Endothelial cell of umbilical vein (primary cell): ENCODE measurements at places on chromosomes 16 and 17.
A peak's percentile ranks its signal among the peaks of the same experiment; 100 is the strongest.

GRCh38 chr17:76670718-76671122 is 27.2 kb upstream of the ST6GALNAC1 start:
- DNase-seq = no peak

- peak; percentile 75 for DNase-seq
Measured at GRCh38 chr17:9259419-9259818, 238.1 kb downstream of the NTN1 start.

DNA sequence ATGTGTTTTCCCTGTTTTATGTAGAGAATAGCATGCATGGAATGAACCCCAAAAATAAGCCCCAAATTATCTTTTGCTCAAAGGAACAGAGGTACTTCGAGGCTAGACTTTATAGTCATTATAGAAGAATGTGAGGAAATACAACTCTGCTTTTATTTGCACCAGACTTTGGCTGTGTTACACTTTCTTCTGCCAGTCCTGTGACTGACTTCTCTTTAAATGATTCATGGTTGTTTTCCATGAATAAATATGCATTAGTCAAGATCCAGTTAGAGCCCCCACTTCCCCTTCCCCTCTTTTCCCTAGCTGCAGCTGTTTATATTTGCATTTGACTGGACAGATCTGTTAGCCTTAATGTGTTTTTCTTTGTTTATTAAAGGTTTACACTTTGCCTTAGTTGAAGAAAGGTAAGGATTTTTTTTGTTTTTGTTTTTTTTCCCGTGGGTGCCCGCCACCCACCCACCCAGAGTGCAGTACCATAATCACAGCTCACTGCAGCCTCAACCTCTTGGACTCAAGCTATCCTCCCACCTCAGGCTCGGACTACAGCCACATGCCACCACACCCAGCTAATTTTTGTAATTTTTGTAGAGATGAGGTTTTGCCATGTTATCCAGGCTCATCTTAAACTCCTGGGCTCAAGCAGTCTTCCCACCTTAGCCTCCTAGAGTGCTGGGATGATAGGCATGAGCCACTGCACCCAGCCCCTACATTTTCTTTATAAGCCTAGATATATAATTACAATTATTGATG is 152.6 kb downstream of the CYB561 start:
- DNase-seq = peak; percentile 93

DNA sequence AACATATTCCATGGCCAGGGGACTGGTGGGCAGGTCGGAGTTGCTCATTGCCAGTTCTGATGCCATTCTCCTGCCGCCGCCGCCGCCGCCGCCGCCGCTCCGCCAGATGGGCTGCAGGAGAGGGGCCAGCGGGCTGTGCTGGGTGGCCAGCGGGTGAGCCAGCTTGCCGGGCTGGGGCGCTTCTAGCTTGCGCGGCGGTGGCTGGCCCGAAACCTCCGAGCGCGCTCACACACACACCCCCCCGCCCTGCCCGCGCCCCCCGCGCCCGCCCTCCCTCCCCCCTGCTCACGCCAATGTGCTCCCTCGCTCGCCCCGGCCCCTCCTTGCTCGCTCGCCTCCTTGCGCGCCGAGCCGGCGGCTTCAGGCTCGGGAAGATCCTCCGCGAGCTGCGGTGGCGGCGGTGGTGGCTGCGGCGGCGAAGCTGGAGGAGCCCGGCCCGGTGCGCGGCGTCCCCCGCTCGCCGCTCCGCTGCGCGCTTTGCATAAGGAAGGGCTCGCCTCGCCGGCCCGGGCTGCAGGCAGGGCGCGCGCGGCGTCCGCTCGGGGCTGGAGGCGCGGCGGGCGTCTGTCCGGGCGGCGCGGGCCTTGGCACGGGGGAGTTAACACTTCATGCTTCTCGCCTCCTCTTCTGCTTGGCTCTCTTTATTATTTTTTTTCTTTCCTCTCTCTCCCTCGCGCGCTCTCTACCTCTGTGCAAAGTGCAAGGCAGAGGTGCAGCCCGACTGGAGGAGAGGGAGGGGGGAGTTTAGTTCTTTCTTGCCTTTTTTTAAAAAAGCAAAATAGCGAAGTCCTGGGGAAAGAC is 500 bp downstream of the MAF start:
- no peak for DNase-seq

DNA sequence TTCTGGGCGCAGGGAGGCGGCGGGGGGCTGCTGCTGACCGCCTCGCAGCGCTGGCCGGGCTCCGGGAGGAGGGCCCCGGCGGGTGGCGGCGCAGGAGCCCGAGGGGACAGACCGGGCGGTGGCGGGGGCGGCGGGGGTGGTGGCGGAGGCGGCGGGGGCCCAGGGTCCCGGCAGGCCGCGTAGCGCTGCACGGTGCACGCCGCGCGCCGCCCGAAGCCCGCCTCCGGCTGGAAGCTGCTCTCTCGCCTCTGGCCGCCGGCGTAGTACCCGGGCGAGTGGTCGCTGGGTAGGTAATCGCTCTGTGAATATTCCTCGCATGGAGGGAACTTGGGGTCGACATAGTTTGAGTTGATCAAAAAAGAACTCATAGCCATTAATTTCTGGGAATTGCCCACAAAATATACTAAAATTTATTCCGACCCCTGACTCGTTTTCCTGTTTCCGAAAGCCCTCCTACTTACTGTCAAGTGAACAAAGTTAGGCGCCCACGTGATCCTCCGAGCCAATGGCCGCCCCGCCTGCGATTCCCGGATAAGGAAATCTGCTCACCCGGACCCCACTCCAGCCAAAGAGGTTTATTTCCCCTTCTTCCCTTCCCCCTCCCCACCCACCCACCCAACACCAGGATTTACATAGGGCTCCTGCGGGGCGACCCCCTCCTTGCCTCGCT is at the start of gene HOXB4:
HOXB4 (minus strand) TSS at position 405 of the 670 bp plus-strand sequence; CDS start at position 374, 31 bp downstream.
- DNase-seq = peak; percentile 90

DNA sequence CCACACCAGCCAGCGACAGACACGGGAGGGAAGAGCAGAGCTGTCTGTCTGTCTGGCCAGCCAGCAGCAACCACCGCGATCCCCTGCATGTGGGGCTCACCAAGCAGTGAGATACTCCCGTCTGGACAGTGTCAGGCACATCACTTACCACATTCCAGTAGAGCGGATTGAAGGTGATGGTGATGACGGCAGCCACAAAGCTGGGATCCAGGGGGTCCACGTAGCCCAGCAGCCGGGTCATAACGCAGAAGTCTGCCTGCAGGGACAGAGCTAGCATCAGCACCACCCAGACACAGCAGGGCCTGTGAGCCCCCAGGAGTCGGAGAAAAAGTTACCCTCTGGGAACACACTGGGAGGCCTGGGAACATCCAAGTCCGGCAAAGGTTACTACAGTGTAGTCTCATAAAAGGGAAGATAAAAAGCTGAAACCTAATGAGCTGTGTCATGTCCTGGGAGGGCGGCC is 14.7 kb downstream of the PEMT start:
- DNase-seq = no peak

- no peak for DNase-seq
Measured at GRCh38 chr16:66250686-66251431, 115.6 kb upstream of the CDH5 start.

- DNase-seq = peak; percentile 25
Measured at GRCh38 chr16:86554599-86554916, 477 bp downstream of the MTHFSD start.

DNA sequence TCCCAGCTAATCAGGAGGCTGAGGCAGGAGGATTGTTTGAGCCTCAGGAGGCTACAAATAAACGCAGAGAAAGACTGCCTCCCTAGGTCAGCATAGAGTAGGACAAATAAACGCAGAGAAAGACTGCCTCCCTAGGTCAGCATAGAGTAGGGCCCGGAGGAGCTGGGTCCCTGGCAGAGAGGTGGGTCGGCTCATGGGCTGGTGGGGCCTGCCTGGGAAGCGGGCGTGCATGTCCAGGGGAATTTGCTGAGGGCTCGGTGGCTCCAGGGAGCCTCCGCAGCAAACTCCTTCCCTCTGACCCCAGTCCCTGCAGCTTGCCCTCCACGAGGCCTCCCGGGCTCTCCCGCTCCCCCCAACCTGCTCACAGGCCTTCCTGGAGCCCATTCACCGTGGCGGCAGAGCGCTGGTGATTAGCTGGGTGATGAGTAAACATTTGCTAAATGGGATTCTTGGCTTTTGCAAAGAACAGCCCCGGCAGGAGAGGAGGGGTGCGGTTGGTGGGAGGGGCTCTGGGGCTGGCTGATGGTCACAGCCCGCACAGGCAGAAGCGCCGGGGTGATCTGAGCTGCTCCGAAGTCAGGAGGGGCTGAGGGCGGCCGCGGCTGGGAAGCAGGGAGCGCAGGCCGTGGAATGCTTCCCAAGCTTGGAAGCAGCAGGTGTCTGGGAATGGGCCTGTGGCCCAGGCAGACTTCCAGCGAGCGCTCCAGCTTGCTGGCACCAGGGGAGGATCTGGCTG is 93.1 kb downstream of the RTN4RL1 start:
- no peak for DNase-seq

- no peak for DNase-seq
Measured at GRCh38 chr17:2687074-2687418, 24.5 kb downstream of the CLUH start.

- DNase-seq = peak; percentile 93
Measured at GRCh38 chr16:90022209-90023077, 3.2 kb upstream of the DBNDD1 start.

DNA sequence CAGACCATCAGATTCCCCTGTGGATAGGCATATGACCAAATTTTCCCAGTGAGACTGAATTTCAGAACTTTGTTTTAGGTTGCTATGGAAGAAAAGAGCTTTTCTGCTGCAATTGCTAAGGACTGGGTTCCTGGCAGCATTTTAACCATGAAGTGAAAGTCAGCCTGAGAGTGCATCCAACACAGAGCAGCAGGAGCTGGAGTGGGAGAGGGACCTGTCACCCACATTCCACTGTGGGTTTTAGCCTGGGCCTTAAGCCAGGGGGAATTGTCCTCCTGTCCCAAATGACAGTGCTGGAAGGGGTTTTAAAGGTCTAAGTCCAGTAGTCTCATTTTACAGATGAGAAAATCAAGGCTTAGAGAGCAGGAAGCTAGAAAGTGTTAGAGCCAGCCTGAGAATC is 203.5 kb upstream of the N4BP1 start:
- DNase-seq = no peak
